ENCODE measurements at places on chromosomes 1 and 21. TPM values are rescaled to one million over a fixed set of nuclear protein-coding genes. Genes with fewer than 3 reads are reported as not detected.

NPHS2 gene
- not detected for polyA plus RNA-seq

IGSF9 gene
- 0.46 TPM for polyA plus RNA-seq

- no peaks in the 10 kb centered on the region for H3K27me3 ChIP-seq
- H3K4me1 ChIP-seq = no peaks in the 10 kb centered on the region
- H3K36me3 ChIP-seq = no peaks in the 10 kb centered on the region
- no peak overlapping the region for H3K27ac ChIP-seq
- DNase-seq = no peak
- no peak overlapping the region for H3K4me3 ChIP-seq
Observed at GRCh38 chr1:207935166-207935583, 24.2 kb upstream of the CD34 start.

- H3K4me1 ChIP-seq = no peaks in the 10 kb centered on the region
- H3K4me3 ChIP-seq = no peak overlapping the region
- no peaks in the 10 kb centered on the region for H3K36me3 ChIP-seq
- H3K27ac ChIP-seq = no peak overlapping the region
Observed at GRCh38 chr1:222413436-222413835, 134.5 kb downstream of the HHIPL2 start.

DNA sequence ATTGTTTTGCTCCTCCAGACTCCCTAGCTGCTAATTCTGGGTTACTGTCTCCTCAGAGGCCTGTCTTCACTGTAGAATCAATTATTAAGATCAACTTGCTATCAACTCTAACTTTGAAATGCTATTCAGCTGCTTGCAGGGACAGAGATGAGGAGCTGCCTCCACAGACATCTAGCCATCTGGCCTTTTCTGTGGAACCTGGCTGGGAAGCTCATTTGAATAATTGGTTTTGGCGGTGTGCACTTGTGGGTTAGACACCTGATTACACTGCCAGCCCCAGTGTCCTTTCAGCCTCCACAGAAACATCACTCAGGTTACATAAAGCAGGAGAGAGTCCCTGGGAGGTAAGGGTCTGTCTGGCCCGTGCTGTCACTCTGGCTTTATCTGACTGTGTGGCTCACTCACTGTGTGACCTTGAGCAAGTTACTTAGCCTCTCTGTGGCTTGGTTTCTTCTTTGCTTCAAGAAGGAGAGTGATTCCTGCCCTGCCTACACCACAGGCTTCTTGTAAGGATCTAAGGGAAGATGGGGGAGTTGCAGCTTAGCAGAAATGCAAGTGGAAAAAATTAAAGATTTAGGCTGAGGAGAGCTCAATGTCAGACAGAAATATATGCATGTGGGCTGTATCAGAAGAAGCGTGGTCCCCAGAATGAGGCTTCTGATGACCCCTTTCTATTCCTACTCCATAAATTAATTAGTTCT, 131.6 kb downstream of the BEND5 start:
- H3K27me3 ChIP-seq = no peaks in the 10 kb centered on the region
- H3K4me1 ChIP-seq = no peaks in the 10 kb centered on the region
- no peak for DNase-seq
- H3K27ac ChIP-seq = no peak overlapping the region

- no peak overlapping the region for H3K27ac ChIP-seq
- no peak for DNase-seq
Observed at GRCh38 chr1:236100799-236101198, 35.9 kb upstream of the NID1 start.
